ENCODE measurements at places on chromosomes 12 and 14.

DNA sequence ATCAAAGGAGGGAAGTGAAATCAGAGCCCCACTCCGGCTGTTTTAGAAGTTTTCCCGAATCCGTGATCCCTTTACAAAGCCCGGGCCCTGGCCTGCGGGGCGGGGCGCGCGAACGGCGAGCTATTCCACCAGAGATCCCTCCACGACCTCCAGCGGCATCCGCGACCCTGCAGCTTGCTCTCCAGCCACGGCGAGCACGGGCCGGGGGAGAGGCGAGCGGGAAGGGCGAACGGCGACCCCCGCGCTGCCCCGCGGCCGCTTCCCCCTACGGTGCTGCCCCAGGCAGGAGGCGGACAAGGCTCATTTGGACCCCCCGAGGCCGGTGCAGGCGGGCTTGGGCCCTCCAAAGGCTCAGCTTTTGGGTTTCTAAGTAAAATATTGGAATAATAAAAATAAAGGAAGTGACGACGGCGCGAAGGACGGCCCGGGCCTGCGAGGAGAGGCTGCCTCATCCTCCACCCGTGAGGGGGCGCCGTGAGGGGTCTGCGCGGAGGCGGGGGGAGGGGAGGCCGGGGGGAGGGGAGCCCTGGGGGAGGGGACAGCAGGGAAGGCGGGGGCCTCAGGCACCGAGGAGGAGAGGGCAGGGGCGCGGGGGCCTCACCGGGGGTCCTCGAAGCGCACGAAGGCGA lies 613 bp downstream of the SRSF9 start:
- DNase-seq: peak; percentile 75

GRCh38 chr14:23137192-23137812 lies 18.2 kb upstream of the CEBPE start:
- no peak for DNase-seq

DNA sequence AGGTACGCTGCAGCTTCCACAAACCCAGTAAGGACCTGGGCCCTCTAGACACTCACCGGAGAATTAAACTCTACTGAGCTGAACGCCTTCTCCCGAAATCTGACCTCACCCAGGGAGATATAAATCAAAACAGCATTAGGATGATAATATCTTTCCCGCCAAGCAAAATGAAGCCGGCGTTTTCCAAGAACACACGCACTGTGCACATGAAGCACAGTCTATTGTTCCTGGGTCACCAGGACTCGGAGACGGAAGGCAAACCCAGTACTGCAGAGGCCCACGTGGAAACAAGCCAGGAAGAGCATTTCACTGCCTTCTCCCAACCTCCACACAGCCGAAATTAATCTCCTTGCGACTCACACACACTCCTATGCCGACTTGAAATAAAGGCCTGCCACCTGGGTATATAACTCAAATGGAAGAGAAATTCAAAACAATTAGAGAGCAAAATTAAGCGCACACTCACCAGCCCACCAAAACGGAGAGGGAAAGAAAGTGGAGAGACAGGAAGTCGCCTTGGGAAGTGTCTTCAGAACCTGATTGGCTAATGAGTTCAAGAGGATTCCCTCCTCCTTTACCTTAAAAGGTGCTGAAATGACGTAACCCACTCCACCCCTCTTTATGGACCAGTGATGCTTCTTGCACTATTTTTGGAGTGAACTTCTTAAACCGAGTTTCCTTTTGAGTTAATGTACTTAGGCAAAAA lies at the start of gene CCNB1IP1:
CCNB1IP1 (minus strand) TSS at position 492 of the 706 bp plus-strand sequence. CDS start 16,756 bp downstream, outside the sequence.
- peak; percentile 93 for DNase-seq

GRCh38 chr12:95615749-95616148 lies 64.5 kb upstream of the USP44 start:
- DNase-seq: no peak

DNA sequence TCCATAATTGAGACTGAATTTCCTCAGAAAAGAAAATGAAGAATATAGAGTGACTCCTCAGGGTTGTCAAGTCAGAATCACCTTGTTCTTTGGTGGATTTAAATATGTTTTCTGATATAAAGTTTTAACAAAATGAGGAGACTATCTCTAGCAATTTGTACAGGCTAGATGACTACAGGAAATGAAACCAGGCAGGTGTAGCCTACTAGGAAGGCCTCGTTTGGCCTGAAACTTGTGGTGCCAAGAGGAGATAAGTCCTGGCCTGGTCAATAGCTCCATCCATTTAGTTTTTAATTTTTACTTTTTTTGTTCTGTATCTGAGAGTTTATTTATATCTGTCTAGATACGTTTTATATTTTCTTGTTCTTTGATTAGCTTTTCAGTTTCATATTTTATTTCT lies 41.5 kb downstream of the SNAPC1 start:
- no peak for DNase-seq

DNA sequence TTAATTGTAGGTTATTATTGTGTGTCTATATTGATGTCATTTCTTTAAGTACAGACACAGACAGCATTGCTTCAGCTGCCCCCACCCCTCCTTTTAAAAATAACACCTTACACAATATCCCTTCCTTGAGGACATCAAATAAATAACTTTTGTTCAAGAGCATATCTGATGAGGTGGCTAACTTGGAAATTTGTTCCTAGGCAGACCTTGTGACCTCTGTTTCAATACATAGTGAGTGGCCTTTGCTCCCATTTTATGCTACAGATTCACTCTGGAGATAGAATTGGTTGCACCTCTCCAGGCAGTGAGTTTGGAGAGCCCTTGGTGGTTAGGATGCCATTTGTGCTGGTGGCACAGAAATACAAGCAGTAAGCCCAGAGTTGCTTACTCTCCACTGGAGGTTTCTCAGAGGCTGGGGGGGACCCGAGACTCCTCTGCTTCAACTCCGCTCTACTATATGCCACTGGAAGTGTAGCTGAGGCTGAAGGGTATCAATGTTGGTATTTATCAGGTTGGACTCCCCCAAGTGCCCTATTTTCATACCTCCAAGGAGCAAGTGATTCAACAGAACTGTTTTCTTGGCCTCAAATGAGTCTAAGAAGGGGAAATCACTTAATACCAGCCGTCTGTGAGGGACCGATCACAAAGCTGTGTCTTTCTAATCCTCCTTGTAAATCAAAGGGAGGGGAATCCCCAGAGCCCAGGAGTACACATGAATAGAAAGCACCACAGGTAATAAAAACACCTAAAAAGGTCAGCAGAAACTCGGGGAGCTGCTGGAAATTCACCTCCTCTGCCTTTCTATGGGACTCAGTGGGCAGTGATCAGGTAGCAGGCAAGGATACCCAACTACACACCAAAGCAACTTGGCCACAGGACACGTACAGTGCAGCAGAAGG lies 463.1 kb downstream of the RAD51B start:
- DNase-seq: no peak

DNA sequence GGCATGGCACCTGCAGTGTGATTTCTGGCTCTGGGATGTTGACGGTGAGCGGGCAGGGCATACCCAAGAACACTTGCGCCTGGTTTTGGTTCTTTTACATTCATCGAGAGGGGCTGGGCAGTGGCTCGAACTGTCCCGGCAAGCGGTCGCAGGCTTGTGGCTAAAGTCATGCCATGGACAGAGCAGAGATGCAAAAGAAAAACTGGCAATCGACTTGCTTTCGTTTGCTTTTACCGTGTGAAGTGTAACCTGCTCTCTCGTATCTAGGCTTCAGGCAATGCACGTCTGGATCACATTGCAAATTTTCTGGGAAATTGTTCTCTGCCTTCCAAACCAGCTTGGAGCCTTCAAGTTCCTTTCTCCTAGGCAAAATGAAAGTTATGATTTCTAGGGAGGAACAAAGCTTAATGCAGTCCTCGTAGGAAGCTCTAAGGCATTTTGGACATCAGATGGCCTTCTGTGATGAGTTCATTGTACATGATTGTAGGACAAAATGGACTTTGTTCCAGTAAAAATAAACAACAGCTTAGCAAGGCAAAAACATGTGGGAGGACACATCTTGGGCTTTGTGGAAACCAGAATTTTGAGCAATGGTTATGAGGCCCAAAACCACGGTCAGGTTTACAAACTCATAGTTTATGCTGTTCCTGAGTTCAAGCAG lies 18.3 kb downstream of the ADGRD1 start:
- no peak for DNase-seq

Data from brain (organoid and tissue), 16 donors.